Spinal cord (tissue), 10 donors: ENCODE measurements at places on chromosomes 2 and 18. TPM values are rescaled to one million over a fixed set of nuclear protein-coding genes. Genes with fewer than 3 reads are reported as not detected.

- no peak for DNase-seq
These were observed 28.4 kb downstream of the OTX1 start for GRCh38 chr2:63078852-63079606.

DNA sequence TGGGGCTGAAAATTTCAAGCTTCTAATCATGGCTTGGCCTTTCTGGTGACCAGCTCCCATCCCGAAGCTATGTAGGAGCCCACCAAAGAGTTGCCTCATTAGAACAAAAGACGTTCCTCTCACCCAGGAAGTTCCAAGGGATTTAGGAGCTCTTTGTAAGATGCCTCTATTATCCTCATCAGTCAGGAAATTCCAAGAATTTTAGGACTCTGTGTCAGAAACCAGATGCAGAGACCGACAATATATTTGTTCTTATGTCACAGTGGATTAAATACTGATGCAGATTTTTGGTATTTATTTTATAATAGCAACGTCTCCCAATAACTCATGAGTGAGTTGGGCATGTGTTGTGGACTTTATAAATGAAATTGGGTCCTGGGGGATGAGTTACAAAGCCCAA is 91.8 kb upstream of the SKOR2 start:
- DNase-seq, result no peak

DNA sequence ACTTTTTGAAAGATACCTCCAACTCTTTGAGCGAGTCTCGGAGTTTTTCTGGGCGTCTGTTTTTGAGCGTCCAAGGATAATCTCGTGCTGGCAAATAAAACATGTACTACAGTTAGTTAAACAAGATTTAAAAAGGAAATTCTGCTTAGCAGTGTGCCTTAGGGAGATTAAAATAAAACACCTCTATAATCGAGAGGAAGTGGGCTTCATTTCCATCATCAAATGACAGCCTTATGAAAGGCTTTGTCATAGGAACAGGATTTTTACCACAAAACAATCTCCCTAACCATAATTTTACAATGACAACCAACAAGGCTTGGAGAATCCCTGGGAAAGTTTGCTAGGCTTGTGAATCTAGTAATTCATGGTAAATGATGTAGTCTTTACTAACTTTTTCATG is 103.4 kb downstream of the WDPCP start:
- DNase-seq, result no peak

- no peak for DNase-seq
These were observed 211.1 kb downstream of the TMEM163 start for GRCh38 chr2:134507697-134508096.

DNA sequence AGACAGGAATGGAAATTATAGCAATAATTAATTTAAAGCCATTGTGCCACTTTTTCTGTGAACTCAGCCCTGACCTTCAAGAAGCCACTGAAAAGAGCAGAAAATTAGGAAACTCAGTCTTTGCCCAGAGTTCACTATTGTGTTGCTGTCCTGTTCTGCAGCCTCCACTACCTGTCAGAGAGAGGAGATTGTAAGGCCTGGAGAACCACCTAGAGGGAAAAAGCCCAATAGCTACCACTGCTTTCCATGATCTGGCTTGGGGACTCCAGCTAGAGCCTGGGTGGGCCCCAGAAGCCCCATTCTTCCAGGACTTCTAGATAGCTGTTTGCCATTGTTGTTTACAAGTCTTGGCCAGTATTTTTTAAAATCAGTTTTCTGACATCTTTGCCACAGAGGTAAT is 176.1 kb upstream of the KLF7 start:
- DNase-seq, result no peak

DNA sequence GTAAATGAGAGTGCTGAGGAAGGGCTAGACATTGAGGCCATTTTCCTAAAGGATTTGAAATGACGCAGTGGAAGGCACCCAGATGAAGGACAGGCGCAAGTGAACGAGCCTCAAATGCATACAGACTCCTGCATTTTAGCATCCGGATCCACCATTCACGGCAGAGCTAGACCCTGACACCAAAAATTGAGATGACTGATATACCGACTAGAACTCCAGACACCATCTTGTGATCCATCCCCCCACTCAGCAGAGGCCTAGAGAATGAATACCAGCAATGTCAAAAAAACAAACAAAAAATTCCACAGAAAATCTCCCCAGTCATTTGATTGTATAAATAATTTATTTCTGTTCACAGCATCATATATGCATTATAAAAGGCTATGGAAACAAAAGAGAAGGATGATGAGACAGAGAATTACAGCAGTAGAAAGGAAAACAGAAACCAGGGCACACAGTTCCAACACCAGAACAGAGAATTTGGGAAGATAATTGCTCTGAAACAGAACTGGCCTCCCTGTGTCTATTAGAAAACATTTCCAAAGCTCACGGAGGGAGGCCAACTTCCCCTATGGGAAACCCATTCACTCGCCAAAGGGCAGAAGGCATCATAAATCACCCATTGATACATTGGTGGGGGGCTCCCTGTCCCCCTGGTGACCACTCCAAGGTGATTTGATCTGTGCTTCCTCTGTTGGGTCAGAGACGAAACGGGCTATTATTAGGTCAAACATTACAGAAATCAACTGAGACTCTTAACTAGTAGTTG is 4.0 kb downstream of the ARL4C start:
- no peak for DNase-seq

DNA sequence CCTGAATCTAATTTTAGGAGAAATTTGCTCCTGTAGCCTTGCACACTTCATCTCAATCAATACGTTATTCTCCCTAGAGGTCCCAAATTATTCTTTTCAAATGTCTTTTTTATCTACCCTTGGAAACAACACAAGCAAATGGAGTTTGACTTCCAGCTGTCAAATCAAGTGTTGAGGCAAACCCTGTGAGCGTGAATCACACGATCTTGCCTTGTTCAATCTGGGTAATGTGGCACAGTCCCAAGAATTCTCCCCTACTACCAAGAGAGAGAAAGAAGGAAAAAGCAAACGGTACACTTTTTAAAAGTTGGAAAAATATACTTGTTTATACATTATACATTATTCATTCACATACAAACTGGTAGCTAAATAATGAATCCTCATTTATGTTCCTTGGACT is 2035.3 kb upstream of the CELF4 start:
- no peak for DNase-seq

DNA sequence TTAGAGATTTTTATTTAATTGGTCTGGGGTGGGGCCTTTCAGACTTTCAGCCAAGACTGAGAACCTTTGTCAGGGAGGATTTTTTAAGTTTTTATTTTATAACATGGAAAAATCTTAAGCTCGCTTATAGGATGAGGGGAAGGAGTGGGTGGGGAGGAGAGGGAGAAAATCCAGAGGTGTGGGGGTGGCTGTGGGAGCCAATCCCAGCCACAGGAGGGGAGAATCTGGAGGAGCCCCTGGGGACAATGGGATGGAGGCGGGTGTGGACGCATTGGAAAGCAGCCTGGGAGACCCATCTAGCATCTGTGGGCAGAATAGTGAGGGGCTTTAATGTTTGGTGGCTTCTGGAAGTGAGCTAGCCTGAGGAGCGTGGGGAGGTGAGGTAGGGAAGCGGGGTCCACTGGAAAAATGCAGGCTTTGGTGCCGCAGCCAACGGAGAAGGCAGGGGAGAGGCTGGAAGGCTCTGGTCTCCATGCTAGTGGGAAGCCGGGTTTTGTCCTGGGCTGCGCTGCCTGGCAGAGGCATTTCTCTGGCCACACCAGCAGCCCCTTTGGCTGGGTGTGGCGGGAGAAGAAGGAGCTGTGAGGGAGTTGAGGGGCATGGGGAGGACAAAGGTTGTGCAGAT is 11.5 kb upstream of the INPP5D start:
- DNase-seq, result no peak

GRCh38 chr2:218295029-218295428 is 2.7 kb upstream of the TMBIM1 start:
- no peak for DNase-seq

GRCh38 chr18:24559526-24559925 is 99.1 kb downstream of the HRH4 start:
- DNase-seq, result no peak

DNA sequence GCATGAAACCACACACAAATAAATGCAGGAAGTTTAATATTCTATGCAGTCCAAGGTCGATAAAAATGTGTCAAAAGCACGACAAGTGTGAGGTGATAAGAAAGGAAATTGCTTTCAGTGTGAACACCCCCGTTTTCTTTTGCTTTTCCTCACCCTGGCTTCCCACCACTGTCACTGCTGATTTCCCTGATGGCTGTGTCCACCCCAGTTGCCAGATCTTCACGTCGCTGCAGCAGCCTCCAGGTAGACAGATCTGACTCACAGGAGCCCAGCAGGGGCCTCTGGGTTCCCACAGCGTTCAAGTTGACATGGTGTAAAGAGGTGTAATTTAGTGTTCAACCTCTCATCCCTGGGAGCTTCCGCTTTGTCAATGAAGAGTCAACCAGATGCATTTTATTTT is 128.0 kb upstream of the TACR1 start:
- DNase-seq, result no peak

- DNase-seq, result peak; percentile 69
These were observed 30.6 kb downstream of the SOWAHC start for GRCh38 chr2:109644571-109645275.

- no peak for DNase-seq
These were observed 16.1 kb downstream of the ADAM17 start for GRCh38 chr2:9539531-9539930.

DNA sequence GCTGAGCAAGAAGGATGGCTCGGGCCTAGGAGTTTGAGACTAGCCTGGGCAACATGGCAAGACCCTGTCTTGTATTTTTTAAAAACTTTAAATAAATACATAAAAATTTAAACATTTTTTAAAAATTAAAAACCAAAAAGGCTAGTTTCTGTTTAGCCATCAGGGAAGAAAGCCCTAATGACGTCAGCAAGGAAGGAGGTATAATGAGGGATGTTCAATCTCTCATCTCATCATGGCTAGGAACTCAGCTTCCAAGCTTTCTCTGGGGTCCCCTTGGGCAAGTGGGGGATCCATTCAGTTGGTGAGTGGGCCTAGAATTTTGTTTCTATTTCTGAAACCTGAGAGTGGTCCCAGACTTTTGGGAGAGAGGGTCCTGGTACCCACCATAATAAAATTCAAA is 35.1 kb upstream of the SLC25A52 start:
- no peak for DNase-seq

- DNase-seq, result no peak
These were observed 430.6 kb upstream of the FANCL start for GRCh38 chr2:58671675-58672074.

GRCh38 chr2:226077031-226077430 is 677.5 kb downstream of the NYAP2 start:
- DNase-seq, result no peak

GRCh38 chr2:219514196-219514761 is at the start of gene ASIC4:
TSS of gene ASIC4 (plus strand) at chr2:219514482. CDS start at chr2:219514725, 243 bp downstream.
- no peak for DNase-seq

GRCh38 chr18:47215554-47216138 is 35.8 kb downstream of the SKOR2 start:
- peak; percentile 41 for DNase-seq

DNA sequence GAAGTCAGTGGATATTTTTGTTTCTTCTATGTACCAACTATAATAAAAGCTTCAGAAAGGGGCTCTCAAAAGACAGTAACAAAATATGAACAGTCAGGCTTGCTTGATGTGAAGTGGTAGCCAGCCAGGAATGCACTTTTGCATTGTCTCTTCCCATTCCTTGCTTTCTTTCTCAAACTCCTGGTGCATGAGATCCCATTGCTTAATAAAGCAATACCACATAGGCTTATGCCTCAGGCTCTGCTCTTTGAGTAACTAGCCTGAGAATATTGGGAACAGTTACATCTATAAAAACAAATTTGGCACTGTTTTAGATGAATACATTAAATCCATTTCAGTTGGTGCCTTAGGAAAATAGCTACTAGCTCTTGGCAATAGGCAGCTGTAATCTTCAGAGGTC is 62.6 kb upstream of the ST6GAL2 start:
- no peak for DNase-seq

Gene STARD6
- total RNA-seq, result 0.22 TPM

Gene SPATA3
- not detected for total RNA-seq

Gene MROH2A
- not detected for total RNA-seq

Gene COLEC12
- 59.8 TPM for total RNA-seq

Gene ATP6V1C2
- total RNA-seq, result 0.79 TPM

Gene EIF4E2
- total RNA-seq, result 84.4 TPM
